Left cardiac atrium (tissue), 4 donors: ENCODE measurements at places on chromosomes 12 and 14. TPM values are rescaled to one million over a fixed set of nuclear protein-coding genes. Genes with fewer than 3 reads are reported as not detected.

Gene NEUROD4
- total RNA-seq: not detected

Gene CCDC196
- not detected for total RNA-seq

Gene DDN
- 0.29 TPM for total RNA-seq

Gene LRCOL1
- not detected for total RNA-seq

Gene IL22
- total RNA-seq: not detected

Gene CMKLR1
- total RNA-seq: 16.1 TPM

Gene GLT1D1
- 0.38 TPM for total RNA-seq
